ELR (cell line): ENCODE measurements at places on chromosomes 1 and 21.

DNA sequence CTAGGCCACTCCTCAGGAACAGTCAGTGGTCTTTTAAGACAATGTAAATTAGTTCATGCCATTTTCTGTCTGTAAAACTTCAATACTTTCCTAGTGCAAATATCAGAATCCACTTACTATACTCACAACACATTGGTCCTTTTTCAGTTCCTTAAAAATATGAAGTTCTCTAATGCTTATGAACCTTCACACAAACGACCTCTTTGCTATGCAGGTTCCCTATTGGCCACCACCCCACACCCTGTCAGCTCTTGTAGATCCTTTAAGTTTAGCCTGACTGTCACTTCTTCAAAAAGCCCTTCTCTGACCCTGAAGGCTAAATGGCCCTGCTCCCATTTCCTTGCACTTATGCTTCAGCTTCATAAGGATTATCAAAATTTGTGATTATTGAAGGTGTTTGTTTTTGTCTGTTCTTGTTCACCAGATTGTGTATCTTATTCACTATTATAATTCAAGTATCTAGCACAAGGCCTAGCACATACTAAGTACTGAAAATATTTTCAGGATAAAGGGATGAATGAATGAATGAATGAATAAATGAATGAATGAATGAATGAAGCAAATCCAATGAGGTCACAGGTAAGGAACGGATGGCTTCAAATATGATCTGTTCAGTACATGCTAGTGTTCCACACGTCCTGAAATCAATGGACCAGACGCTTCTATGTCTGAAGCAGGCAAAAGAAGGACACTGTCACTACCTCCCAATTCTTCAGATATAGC lies 373.9 kb downstream of the VAV3 start:
- DNase-seq, result no peak

DNA sequence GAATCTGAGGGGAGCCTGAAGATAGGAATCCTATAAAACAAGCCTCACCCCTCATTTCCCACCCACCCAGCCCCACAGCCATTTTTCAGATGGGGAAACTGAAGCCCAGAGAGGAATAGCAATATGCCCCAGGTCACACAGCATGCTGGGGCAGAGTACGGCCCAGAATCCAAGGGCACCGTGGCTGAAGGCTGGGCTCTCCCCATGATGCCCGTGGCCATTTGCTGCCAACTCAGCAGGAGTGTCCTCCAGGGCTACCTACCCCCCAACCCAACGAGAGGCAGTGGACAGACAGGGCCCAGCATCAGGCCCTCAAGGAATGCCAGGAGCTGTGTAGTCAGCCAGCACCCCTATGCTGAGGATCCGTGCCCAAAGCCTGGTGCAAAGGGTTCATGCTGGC lies 8.5 kb downstream of the COL16A1 start:
- no peak for DNase-seq

GRCh38 chr1:233655301-233655740 lies 41.4 kb downstream of the KCNK1 start:
- DNase-seq, result no peak

DNA sequence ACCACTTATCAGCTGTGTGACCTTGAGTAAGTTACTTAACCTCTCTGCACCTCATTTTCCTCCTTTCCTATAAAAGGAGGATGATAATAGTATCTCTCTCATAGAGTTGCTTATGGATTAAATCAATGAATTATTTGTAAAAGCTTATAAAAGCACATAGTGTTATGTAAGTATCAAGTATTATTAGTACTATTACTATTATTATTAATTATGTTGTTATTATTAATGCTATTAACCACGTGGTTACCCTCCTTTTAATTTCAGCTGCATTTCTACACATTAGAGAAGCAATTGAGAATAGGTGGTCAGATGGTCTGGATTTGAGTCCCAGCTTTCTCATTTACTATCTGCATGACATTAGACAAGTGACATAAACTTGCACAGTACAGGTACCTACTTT lies 58.1 kb upstream of the WNT4 start:
- DNase-seq, result no peak

DNA sequence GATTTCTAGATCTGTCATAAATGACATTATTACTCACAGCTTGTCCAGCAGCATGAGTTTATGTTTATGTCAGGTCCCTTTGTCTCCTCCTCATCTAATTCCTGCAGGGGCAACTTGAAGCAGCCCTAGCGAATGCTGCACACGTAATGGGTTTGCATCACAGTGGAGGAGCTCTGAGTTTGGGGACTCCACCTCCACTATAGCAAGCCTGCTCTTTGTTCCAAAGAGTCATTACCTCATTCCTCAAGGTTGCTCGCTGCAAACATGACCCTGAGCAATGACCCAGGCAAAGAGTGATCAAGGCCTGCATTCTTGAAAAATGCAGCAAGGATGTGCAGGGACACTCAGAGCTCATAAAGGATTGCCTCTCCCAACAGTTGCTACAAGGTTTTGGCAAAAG lies 261.9 kb downstream of the HHIPL2 start:
- no peak for DNase-seq

- no peak for DNase-seq
Observed at GRCh38 chr1:36900128-36900527, 134.2 kb downstream of the GRIK3 start.

DNA sequence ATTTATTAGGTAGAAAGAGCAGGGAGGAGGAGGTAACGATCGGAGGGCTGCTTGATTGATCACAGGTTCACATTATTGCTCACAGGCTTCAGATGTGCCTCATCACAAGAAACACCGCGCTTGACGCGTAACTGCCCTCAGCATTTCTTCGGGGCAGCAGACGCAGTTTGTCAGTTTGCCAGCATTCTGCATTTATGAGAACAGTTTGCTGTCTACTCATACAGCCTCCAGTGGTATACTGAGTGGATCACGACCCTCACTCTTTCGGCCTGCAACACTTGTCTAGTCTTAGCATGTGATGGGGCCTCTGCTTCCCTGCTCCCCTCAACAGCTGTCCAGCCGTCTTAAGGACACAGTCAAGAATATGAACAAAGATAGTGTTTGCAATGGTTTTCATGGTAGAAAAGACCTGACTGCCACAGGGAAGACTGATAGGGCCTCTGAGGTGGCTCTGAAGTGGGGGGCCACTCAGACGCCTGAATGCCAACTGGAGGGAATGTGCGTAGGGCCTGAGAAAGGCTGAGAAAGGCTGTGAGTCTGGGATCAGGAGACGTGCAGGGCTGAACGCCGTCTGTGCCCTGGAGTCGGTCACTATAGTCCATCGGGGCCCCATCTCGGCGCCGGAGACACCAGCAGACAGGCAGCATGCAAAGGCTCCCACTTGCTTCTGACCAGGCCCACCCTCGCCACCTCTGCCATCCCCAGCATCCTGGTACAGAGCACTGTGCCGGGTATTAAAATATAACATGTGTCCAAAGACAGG lies 45.0 kb downstream of the UBE2G2 start:
- peak; percentile 32 for DNase-seq

DNA sequence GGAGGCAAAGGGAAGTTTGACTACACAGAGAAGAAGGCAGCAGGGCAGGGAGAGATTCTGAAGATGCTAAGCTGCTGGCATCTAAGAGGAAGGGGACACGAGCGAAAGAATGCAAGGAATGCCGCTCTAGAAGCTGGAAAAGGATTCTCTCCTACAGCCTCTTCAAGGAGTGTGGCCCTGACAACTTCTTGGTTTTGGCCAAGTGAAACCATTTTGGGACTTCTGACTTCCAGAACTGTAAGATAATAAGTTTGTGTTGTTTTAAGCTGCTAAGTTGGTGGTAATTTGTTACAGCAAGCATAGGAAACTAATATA lies 28.5 kb downstream of the MGST3 start:
- no peak for DNase-seq

- DNase-seq, result peak; percentile 32
Observed at GRCh38 chr1:119687434-119688079, 24.2 kb upstream of the PHGDH start.

DNA sequence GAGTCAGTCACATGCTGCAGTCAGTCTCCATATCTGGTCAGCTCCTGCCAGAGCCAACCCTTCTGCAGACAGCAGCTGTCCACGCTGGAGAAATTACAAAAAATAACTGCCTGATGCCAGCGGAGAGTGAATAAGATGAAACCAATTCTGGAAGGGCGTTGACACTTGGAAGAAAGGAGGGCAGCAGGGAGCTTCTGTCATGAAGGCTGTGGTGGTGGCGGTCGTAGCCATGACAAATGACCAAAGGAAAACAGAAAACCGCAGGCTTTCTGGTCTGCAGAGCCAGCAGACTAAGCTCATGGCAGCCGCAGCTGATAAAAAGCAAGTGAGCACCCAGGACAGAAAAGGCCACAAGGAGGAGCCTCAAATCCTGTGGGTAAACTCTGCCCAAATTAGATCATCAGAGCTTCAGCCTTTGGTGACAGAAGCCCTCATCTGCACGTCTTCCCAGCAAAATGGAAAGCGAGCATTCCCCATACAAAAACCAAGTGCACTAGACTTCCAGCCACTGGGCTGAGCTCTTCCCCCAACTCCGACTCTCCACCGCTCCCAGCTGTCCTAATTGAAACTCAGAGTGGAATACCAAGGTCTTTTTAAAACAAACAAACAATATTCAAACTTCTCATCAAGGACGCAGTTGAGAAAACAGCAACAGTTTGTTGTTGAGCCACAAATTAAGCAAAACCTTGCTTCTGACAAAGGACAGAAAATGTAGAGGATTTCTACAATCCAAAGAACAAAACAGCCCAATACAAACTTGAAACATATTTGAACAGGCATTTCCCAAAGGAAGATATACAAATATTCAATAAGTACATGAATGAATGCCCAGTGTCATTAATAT lies 28.7 kb downstream of the RSPH1 start:
- peak; percentile 17 for DNase-seq

- DNase-seq, result no peak
Observed at GRCh38 chr1:235759336-235759735, 107.4 kb downstream of the LYST start.

- no peak for DNase-seq
Observed at GRCh38 chr1:83828456-83828855, 170.5 kb downstream of the TTLL7 start.

DNA sequence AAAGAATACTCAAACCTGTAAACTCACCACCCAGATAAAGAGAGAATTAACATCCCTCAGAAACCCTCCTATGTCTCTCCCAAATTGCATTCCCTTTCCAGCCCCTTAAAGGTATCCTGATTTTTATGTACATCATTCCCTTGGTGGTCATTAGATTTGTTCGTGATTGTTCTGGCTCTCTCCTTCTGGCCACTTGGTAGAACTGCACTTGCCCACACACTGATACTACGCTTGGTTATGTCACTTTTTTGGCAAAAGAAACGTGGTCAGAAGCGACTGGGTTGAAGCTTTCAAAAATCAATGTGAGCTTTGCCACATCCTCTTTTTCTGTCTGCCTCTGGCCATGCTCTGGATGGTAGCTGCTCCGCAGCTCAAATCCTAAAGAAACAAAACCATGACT lies 76.3 kb downstream of the KRTAP19-8 start:
- DNase-seq, result no peak

- DNase-seq, result peak; percentile 75
Observed at GRCh38 chr1:200376528-200376927, 33.3 kb downstream of the ZNF281 start.

GRCh38 chr1:231557411-231557810 lies 28.9 kb downstream of the TSNAX start:
- no peak for DNase-seq

DNA sequence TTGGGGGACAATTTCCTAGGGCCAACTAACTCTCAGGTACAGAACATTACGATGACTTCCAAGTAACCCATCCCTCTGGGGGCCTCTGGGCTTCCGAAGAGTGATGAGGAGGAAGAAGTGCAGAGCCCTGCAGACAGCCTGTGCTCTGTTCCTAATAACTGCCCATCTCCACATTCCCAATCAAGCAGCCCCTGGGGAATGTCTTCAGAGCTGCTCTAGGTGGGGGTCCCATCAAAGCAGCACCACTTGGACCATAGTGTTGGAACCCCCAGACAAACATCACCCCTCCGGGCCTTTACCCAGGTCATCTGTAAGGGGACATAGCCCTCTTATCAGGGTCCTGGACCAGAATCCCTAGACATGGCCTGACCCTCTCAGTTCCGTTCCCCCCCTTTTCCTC lies 357.3 kb downstream of the NPHP4 start:
- no peak for DNase-seq

DNA sequence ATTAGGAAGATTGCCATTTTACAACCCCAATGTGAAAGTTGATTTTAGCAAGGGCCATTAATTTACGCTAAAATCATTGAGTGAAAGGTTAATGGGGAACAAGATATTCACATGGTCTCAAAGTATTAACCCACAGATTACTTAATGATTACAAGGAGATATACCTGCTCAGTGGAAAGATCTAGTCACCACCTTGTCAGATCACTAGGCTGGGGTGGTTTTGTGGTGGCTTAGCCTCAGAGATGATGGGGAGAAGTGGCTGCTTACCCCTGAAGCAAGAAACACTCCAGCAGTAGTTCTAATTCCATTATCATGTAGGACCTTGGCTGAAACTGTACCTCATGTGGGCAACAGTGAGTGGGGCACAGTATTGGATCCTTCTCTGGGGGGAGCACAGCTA lies 20.1 kb upstream of the TRIM33 start:
- no peak for DNase-seq

DNA sequence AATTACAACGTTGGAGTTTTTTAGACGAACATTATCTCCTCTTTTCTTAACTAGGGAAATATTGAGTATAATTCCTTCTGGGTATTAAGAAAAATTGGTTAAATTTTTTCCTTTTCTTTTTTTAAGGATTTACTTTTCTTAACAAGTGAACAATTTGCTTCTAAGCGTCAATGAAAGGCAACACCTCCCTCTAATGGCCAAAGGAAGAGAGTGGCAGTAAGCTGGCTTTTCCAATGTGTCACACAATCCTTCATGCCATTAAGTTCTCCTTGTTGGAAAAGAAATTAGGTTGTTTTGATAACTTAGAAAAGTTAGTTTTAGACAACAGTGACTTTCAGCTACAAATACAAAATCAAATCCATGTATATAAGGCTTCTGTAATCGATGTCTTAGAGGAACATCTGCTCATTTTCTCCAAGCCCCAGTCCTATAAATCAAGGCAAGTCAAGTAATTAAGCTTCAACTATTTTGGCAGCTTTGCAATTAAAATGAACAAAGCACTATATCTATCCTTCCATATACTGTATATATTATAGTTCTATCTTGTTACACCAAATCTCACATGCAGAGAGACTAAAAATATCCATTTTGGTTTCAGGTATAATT lies 62.8 kb downstream of the EDEM3 start:
- DNase-seq, result peak; percentile 63

GRCh38 chr1:203052601-203053000 lies 26.3 kb downstream of the PPFIA4 start:
- no peak for DNase-seq

- peak; percentile 63 for DNase-seq
Observed at GRCh38 chr1:230867903-230868735, at the start of gene C1orf198. Gene C1orf198, minus strand, starts transcription at chr1:230868521. Its CDS starts 9 bp downstream, at chr1:230868512.

DNA sequence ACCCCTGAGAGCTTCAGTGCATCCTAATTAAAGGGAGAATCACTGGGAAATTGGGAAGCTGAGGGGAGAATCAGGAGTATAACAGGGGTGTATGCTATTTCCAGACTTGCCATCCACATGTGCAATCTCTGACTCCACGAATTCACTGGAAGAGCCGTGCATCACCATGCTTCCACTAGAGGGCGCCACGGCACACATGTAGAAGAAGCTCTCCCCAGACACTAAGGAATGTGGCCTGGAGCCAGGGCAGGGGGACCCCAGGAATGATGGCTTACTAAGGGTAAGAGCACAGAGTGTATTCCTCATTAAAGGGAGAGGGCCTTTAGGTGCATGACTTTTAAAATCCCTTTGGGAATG lies 81.5 kb downstream of the ABCA4 start:
- peak; percentile 80 for DNase-seq

GRCh38 chr21:41431788-41432548 lies 5.9 kb downstream of the MX1 start:
- DNase-seq, result no peak

GRCh38 chr1:58648842-58649241 lies 51.0 kb downstream of the MYSM1 start:
- DNase-seq, result no peak

- no peak for DNase-seq
Observed at GRCh38 chr1:49351768-49352167, 575.1 kb upstream of the BEND5 start.
